ENCODE measurements at places on chromosomes 1 and 21.
A peak's percentile ranks its signal among the peaks of the same experiment; 100 is the strongest.

DNA sequence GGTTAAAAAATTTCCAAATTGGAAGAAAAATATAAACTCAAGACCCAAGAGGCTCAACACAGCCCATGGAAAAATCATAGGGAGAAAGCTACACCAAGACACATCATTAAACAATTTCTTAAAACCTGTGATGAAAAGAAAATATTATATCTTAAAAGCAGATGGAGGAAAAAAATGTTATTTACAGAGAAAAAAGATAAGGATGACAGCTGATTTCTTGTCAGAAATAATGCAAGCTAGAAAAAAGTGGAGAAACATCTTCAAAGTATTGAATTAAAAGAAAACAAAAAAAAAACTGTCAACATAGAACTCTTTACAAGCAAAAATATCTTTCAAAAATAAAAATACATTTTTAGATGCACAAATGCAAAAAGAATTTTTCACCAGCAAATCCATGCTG is 930.5 kb downstream of the ADGRL2 start:
- DNase-seq: no peak

DNA sequence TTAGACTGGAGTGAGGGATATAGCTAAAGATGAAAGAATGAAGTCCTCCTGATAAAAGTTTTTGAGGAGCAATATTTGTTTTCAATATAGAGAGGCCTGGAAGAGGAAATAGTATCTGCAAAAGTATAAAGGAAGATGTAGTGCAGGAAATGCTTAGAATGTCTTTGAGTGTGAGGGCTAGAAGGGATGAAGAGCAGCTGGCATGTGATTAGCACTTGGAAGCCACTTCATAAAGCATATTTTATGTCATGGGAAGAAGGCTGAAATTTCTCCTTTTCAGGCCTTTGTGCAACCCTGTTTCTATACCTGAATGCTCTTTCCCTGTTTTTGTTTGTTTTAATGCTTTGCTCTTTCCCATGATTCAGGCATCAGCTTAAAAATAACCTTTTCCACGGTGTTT is 323.3 kb upstream of the DEPDC1 start:
- DNase-seq: no peak

DNA sequence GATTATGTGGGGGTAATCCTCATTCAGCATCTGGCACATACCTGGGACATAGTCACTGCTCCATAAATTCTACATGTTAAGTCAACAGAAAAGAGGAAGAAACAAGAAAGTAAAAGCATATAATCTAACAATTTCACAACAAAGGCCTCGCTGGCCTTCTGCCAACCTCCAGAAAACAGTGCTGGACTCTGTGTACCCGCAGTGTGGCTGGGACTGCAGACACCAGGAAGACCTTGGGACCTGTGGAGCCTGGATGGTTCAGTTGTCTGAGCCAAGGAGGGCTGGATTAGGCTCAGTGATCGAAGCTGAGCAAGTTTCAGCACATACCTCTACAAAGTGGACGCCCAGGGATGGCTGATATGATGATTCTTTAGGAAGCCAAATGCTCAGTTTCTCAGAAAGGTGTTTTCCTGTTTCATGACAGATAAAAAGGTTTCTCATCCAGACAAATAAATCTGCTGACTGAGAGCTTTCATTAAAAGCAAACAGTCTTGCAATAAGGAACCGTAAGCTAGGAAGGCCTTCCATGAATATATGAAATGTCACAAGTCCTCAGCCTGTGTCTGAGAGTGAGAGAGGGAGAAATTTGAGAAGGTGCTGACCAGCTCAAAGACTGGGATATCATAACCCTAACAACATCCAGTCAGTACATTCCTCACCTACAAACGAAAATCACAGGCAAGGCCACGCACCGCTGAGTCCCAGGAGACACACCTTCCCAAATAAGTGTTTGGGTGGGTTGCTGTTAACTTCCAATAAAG is 48.4 kb downstream of the CAPZB start:
- no peak for DNase-seq

DNA sequence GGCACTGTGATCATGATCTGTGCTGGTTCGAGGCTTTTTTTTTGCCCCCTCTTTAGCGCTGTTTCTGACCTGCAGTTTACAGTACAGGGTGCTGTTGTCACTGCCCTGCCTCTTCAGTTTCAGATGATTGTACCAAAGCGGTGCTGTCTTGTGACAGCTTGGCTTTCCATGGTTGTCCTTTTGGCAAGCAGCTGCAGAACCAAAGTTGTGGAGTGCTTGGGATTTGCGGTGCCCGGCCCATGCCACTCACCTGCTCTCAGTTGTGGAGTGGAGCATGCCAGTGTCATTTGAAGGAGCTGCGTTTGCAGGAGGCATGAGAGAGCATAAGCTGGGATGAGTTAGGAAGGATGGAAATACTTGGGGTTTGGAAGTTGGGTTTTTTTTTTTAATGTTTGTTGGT is 48.4 kb downstream of the DOP1B start:
- no peak for DNase-seq

GRCh38 chr1:231950331-231951128 is 323.9 kb downstream of the DISC1 start:
- no peak for DNase-seq

DNA sequence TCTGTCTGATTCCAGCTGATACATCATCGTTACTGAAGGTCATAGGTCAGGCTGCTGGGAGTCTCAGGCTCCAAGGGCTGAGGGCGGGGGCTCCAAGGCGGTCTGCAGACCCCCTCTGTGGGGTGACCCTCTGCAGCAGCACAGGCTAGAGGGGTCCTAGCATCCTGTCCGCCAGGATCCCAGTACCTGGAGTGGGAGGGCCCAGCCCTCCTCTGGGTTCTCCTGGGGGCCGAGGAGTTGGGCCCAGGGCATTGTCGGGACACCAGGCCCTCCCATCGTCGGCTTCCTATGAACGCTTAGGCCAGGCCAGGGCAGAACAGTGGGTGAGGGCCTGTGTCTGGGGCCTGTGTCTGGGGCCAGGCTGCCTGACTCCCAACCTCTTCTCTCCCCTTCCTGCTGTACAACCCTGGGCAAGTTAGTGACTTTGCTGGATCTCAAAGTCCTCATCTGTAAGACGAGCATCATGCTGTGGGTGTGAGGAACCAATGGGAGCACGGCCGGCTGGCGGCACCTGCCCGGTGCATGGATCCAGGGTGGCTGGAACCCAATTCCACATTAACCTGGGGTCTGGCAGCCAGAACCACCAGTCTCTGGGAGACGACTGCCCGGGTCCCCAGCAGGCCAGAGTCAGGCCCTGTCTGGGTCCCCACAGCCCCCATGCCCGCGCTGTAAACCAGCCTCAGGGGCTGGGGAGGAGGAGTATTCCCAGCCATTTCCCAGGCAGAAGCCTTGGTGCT is 56.2 kb upstream of the COL18A1 start:
- no peak for DNase-seq

DNA sequence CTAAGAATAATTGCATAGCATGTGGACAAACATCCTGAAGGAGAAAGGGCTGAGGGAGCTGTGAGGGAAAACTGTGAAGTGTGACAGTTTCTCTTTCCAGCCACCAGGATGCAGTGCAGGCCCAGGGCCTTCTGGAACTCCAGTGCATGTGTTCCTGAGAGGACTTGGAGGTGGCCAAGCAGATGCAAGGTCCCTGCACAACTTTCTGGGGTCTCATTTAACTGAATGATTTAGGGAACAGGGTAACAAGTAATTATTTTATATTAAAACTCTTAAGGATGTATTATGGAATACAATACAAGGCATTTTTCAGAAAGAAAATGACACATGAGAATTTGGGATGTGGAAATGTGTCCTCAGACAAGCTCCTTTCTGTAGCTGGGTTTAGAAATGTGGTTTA is 61.2 kb upstream of the MCOLN3 start:
- peak; percentile 4 for DNase-seq

DNA sequence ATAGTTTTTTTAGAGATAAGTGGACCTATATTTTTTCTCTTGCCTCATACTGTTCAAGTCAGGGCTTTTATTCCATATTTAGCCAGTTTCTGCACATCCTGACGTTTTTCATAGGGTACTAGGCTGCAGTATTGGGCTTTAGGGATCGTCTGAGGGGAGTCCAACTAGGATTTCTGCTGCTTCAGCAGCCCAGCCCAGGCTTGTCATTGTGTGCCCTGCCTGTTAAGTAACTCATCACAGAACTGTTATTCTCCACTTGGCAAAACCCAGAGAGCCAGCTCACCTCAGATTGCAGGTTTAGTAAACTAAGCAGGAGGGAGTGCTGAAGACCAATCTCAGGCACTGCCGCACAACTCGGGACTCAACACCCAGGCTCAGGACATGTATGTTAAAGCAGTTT is 2.8 kb downstream of the GALNT2 start:
- no peak for DNase-seq

GRCh38 chr1:34884961-34885360 is 25.4 kb upstream of the SMIM12 start:
- DNase-seq: no peak

DNA sequence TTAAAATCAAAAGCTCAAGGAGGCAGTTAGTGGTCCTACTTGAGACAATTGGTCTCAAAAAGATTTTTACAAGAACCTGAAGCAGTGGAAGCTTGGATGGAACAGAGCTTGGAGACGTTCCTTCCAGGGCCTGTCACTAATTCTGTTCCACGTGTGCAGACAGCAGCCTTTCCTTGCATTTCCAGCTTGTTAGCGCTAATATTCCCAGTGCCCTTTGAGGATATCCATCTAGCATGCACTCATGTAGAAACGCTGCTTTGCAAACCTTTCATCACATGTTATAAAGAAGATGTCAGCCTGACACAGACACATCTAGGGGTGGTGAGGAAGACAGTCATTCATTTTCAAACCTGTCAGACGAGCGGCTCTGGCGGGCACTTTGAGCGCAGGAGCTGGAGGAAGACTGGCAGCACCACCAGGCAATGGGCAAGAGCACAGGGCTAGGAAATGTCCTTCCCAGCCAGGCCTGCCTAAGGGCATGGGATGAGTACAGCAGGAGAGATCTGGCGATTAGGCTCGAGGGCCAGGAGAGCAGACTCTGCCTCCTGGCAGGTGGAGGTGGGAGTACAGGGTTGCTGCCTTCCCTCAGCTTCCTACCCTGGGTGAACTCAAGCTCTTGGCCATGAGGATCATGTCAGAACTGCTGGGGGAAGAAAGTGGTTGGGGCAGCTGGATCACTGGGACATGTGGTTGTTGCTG is 55.5 kb downstream of the CASQ2 start:
- no peak for DNase-seq

DNA sequence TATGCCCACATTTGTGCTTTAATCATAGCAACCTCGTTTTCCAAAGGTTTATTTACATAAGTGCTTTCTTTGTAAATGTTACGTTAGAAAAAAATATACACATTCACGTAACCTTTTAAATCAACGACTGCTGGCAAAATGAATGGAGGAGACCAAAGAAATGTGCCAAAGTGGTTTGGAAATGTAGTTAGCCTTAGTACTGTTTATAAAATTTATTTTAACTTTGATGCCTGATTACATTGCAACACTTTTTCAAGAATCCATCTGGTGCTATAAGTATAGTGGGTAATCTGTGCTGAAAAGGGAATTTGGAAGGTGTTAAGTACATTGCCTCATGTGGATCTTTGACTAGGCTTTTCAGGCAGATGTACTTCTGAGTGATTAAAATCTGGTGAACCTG is 108.9 kb downstream of the IFI44 start:
- DNase-seq: no peak

DNA sequence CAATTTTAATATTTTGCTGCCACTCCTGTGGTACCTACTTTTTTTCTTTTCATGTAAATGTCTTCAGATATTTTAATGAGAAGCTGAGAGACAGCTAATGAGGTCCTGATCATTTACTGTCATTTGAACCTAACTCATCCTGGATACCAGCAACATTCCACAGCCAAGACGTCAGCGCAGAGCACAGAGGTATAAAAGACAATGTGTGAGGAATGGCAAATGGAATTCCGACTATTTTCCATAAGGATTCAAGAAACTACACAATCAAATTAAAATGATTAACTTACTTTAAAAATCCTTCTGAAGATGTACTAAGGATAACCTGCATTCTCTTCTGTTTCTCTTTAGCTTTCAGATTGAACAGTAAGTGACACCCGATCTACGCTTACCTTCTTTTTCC is 38.8 kb downstream of the HEATR1 start:
- no peak for DNase-seq

- no peak for DNase-seq
Observed at GRCh38 chr1:183995322-183996039, 42.0 kb downstream of the COLGALT2 start.

DNA sequence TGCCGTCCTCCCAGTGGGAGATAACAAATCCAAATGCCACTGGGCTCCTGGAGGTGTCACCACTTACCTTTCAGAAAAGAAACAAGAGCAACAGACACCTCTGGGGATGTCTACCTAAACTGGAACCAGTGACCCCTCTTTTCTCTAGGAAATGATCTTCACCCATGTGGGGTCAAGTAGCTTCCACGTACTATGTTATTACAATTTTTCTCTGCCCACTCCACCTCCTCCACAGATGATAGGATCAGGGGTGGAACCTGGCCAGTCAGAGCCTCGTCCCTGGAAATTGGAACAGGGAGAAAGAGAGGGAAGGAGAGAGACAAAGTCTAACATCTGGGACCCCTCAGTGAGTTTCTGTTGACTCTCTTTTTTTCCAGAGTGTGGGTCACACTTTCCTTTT is 50.1 kb downstream of the H3-3A start:
- DNase-seq: no peak

- DNase-seq: no peak
Observed at GRCh38 chr21:17859661-17860060, 40.5 kb upstream of the C21orf91 start.

DNA sequence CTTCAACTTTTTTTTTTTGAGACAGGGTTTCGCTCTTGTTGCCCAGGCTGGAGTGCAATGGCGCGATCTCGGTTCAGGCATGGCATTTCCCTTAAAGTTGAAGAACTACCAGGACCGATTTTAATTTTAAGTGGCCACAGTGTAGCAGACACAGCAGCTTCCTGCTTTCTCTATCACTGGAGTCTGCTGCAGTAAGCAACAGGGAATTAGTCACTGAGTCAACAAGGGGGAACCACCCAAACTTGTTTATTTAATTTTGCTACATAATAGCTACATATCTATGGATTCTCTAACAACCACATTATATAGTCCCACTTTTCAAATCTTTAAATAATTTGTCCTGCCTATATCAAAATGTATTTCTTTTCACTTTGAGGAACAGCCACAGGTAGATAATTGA is 12.5 kb upstream of the TNNI3K start:
- no peak for DNase-seq

GRCh38 chr1:9815150-9815549 is 8.6 kb downstream of the CLSTN1 start:
- no peak for DNase-seq

DNA sequence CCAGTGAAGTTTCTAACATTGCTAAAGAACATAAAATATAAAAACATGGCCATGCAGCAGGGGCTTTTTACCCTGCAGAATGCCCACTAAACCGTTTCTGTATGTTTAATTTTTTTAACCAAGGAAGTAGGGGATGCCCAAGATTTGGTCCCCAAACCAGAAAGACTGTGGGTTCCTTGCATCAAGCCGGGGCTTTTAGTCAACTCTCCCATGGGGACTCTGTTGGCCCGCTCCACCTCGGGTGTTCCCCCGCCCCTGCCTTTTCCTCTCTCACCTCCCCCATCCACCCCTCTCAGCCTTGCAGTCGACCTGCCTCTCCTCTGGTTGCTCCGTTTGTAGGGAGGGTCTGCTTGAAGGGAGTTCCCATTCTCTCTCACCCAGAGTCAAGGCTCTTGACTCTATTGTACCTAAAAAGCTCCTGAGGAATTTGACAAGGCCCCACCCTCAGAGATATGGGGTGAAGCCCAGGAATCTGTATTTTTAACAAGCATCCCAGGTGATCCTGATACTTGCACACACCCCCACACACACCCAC is 117.5 kb downstream of the TOMM20 start:
- DNase-seq: no peak

GRCh38 chr1:1230656-1231399 is 973 bp downstream of the SDF4 start:
- no peak for DNase-seq

- no peak for DNase-seq
Observed at GRCh38 chr21:35512346-35512745, 463.2 kb upstream of the RUNX1 start.
